ENCODE measurements at places on chromosomes 7 and 10.

DNA sequence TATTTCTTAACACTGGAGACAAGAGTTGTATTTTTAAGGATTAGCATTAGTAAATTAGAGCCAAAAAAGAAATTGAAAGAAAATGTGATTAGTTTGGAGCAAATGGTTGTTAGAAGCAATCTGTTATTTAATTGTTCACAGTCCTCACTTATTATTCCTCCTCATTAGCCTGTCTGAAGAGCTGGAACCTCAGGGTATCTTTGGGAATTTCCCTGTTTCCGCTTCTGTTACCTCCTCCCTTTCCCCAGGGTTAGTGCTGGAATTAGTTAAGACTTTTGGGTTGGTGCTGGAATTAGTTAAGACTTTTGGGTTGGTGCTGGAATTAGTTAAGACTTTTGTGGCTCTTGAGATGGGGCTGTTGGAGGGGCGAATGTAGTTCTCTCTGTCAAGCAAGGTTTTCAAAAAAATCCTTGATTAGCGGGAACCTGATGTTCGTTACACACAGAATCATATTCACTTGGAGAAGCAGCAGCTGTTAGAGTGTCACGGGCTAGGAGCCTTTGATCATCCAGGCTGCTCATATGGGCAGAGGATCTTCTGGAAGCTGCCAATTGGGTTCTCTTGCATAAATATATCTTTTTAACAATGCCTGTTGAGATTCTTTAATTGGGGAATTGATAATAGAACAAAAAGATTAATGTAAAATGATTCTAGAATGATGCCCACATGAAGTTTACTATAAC is 251.0 kb upstream of the NPSR1 start:
- no peak for DNase-seq

- no peak for DNase-seq
These were observed 57.7 kb upstream of the ZNRF2 start for GRCh38 chr7:30226614-30227268.

GRCh38 chr10:73424478-73424877 is 8.9 kb downstream of the MSS51 start:
- no peak for DNase-seq

GRCh38 chr7:98352621-98353020 is 48.3 kb downstream of the BAIAP2L1 start:
- no peak for DNase-seq

GRCh38 chr10:130193033-130193432 is 56.8 kb downstream of the GLRX3 start:
- no peak for DNase-seq

- DNase-seq, result no peak
These were observed 117.7 kb upstream of the FGFR2 start for GRCh38 chr10:121715969-121716368.

DNA sequence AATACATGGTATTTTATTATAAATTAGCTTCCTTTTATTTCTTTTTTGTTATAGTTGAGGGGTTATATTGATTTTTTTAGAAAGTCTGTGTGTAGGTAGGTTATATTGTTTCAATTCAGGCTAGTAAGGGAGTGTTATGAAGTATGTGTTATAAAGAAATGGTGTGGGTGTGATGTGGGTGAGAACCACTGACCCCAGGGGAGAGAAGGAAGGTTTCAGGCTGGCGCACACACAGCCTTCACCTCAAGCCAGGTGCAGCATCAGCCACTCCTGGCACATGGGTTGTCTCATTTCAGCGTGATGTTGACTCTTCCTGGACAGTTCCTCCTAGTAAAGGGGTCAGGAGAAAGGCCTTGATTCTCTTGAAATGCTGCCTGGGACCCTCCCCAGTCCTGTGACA is 291.3 kb downstream of the POU6F2 start:
- DNase-seq, result no peak

DNA sequence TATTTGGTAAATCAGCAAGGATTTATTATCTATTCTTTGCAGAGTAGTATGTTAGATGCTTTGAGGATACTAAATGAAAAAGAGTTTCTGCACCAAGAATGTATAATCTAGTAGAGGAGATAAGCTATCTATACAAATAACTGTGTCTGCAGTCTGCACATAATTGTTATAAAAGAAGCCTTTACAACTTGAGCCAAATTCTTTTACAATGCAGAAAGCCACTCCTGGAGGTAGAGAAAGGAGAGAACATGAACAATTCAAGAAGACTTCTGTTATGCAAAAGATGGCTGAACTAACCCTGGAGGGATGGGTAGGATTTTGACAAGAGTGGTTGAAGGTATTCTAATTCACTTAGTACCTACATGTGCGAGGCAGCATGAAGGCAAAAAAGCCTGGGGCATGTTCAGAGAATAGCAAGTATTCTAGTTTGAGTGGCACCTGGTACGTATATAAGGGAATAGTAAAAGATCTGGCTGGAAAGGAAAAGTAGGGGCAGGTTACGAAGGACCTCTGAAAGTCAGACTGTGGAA is 251.1 kb upstream of the KAT6B start:
- no peak for DNase-seq

- no peak for DNase-seq
These were observed 5.8 kb upstream of the NKX2-3 start for GRCh38 chr10:99526861-99527504.

GRCh38 chr7:27850531-27850930 is 110.6 kb downstream of the TAX1BP1 start:
- DNase-seq, result no peak

All from suprapubic skin (tissue), 4 donors.